Cerebellar cortex (tissue), 1 donor: ENCODE measurements at places on chromosomes 7 and 10.

DNA sequence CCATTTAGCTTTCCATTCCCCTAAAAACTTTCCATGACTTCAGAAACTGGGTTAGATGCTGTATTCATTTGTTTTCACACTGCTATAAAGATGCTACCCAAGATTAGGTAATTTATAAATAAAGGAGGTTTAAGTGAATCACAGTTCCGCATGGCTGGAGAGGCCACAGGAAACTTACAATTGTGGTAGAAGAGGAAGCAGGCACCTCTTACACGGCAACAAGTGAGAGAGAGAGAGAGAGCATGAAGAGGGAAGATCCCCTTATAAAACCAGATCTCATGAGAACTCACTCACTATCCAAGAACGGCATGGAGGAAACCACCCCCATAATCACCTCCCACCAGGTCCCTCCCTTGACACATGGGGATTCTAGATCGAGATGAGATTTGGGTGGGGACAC is 336.8 kb downstream of the TFEC start:
- no peak for DNase-seq

GRCh38 chr10:71347587-71348395 is 28.7 kb downstream of the SLC29A3 start:
- no peak for DNase-seq

- no peak for DNase-seq
These were observed 481.9 kb downstream of the ARL4A start for GRCh38 chr7:13169356-13169755.

DNA sequence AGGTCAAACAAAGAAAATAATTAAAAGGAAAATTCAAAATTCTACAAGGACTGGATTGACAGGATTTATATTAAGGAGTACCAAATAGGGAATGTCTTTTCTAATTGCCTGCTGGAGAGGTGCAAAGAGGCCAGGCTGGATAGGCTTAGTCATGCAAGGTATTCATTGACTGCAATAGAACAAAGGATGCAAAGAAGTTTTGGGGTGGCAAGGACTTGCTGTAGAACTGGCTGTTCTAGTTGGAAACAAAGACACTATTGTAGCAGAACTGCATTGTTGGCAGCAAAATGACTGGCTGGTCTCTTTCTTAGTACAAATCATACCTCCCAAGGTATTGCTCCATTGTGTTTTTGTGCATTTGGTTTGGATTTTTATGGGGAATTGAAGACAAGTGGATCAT is 10.1 kb downstream of the ITGB8 start:
- DNase-seq = no peak

- DNase-seq = no peak
These were observed 514.3 kb upstream of the ADARB2 start for GRCh38 chr10:2251631-2252030.

DNA sequence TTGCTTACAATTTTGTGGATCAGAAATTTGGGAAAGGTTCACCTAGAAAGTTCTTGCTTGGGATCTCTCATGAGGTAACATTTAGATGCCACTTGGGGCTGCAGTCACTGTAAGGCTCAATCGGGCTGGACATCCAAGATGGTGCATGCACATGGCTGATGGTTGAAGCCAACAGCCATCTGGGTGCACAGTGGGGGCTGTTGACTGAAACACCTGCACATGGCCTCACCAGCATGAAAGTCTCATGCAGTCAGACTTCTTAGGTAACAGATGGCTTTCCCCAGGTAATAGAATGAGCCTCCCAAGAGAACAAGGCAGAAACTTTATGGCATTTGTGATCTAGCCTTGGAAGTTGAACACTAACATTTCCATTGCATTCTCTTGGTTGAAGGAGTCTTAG is 740.7 kb upstream of the AUTS2 start:
- peak; percentile 74 for DNase-seq

DNA sequence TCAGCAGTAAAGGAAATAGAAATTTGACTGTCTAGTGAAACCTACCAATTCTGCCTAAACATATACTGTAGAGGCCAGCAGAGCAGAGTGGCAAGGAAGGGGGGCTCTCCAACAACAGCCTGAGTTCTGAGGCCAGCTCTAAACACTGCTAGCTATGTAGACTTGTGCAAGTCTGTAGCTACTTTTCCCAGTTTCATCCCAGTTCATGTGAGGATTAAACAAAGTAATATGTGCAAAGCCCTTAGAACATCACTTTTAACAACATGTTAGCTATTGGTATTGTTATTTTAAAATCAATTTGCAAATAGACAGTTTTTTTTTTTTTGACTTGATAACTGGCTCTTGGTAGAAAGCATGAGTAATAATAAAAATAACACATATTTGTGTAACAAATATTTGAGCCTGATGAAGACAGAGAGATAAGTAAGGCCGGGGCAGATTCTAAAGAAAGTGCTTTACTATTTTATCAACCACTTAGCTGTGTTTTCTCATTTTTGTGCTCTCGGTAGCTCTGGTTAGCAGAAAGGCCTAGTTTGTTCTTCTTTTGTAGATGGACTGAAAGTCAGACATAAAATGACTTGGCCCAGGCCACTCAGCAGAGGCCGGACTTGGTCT is 9.3 kb downstream of the CHST12 start:
- DNase-seq = no peak

DNA sequence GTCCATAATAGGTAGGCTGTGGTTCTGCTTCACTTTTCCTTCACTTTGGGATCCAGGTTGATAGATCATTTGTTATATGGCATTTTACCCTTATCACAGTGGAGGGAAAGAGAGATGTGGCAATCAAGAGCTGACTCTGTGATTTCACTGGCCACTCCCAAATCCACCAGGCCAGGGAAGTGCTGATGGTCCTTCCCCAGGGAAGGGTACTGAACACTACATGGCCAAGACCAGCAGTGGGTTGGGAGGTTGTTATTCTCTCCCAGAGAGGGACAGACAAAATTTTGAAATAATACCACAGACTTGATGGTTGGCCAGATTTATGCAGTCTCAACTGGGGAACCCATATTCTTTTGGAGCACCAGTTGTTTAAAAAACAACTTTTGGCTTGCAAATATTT is 102.5 kb downstream of the SND1 start:
- no peak for DNase-seq

DNA sequence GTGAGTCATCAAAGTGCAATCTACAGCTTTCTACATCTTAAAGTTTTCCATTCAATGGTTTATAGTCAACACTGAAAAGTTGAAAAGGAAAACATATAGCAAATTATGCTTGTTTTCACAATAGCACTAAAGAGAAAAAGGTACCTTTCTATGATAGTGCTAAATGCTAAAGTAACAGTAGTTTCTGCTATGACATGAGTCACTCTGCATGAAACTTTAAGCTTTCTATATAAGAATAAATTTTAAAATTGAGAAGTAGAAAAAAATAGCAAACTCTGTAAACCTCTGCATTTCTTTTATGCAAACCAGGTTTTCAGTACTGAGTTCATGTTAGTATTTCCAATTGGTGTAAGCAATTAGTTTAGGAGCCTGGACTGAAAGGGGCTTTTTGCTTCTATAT is 31.2 kb upstream of the TMEM168 start:
- DNase-seq = no peak

- DNase-seq = no peak
These were observed 154.6 kb downstream of the FOXP2 start for GRCh38 chr7:114569220-114569619.

DNA sequence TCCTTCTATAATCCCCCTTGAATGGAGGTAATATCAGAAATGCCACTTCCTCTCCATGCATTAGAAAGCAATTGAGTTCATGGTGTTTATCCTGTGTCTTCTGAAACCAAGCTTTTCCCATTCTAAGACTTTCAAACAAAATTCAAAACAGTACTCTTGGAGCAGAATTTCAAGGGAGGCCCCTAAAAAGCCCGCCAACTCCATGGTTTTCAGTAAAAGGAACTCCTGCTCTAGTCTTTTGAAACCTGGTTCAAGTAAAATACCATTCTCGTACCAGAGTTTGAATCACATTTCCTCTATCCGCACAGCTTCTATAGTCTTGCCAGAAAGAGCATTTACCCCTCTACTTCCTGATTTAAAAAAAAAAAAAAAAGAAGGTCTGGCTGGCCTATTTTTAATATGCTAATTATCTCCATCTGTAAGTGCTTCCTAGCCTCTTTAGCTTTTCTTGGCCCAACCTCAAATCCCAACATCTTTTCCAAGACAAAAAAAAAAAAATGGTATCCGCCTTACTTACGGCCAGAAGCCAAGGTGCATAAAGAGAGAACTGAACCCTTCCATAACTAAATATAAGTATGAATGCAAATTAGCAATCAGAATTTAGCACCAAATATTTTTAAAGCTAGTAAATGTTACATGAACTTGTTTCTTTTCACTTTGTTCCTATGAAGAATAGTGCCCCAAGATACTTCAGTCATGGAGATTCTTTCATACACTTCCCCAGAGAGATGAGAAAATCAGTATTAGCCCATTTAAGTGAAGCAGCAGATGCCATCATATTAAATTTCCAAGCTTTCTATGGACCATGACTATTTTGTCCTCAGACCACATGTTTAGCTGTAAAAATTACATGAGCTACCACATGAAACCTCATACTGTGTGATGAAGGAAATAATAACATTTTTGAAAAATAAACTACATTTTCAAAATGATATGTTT is 199.9 kb upstream of the FAM3C start:
- DNase-seq = no peak

DNA sequence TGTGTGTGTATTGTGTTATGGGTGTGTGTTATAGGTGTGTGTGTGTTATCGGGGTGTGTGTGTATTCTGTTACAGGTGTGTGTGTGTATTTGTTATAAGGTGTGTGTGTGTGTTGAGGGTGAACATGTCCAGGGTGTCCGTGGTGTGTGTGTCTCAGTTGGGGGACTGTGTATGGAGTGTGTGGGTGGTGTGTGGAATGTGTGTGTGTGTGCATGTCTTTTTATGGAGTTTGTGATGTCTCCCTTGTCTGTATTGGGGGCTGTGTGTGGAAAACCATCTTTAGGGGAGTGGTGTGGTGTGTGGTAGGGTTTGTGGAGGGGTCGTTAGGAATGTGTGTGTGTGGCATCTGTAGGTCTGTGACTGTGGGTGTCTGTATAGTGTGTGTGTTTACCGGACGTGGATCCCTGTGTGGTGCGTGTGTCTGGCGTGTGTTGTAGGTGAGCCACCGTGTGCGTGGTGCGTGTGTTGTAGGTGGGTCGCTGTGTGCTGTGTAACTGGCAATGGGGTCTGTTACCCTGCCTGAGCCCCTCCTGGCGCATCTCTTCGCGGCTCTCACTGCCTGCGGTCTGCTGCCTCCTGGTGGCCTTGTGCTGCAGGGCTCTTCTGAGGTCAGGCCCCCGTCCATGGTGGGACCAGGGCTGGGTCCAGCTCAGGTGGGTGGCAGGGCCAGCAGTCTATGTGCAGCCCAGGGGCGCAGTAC is 61.7 kb downstream of the PALD1 start:
- peak; percentile 18 for DNase-seq

DNA sequence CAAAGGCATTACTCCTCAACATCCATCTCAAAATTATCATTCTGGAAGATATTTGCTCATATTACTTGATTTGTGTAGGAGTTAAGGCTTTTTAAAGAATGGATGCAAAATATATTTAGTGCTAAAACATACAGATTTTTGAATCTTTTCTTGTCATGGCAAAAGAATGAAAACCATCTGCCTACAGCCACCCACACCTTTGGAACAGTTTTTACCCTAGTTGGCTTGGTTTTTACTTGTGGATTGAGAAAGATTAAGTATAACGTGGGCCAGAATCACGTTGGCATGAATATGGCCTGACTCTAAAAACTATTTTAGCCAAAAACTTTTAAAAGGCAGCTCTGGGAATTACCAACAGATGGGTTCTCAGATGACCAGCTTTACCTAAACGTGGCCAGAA is 128.2 kb downstream of the SPAG6 start:
- DNase-seq = no peak

DNA sequence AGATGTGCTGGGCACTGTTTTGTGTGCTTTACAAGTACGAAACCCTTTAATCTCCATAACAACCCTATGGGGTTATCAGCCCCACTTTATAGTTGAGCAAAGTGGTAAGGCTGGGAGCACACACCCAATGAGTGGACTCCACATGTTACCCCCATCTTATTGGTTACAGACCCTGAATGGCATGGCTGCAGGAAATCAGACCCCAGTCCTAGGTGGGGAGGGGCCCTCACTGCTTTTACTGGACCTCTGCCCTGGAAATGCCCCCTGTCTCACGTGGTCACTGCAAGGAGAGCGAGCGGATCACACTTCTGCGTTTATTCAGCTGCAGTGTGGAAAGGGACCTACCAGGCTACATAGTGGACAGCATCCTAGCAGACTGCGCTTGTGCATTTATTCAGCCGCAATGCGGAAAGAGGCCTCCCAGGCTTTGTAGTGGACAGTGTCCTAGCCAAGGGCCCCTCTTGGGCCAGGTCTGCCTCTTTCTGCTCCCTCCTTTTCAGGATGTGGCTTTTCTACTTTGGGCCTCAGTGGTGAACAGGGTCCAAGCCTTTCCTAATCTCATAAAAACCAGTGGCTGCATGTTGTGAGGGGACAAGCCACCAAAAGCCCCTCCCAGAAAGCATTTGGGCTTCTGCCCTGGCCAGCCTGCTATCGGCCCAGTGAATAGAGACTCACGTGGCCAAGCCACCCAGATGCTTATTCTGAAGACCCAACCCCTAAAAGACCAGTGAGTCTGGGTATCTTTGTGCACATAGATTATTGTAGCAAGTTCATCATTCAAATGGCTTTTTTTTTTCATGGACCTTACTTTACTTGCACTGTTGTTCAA is 405.7 kb upstream of the RNF32 start:
- no peak for DNase-seq

- DNase-seq = no peak
These were observed 229.7 kb upstream of the PFKP start for GRCh38 chr10:2837674-2838073.

DNA sequence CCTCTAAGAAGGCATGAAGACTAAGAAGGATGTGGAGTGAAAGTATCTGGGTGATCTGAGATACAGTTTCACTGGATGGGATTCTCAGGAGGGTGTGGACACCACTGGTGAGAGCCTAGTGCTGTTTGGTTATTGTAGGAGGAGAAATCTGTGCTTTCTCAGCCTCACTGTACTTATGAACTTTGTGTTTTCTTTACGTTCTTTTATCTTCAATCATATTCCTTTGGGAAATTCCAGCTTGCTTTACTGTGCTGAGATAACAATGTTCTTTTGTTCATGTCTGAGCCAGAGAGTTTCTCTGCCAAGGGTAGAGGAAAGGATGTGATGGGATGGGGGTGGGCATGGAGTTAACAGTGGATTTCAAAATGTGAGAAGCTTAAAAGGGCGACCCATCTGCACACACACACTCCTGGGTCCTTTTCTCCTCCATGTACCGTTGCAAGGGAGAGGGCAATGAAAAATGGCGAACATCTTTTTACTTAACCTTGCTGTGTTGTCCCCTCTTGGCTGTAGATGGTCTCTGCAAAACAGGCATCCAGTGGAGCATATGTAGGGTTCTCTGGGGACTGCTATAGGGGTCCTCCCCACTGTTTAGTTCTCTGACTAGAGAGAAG is 25.0 kb upstream of the TAX1BP1 start:
- DNase-seq = no peak

DNA sequence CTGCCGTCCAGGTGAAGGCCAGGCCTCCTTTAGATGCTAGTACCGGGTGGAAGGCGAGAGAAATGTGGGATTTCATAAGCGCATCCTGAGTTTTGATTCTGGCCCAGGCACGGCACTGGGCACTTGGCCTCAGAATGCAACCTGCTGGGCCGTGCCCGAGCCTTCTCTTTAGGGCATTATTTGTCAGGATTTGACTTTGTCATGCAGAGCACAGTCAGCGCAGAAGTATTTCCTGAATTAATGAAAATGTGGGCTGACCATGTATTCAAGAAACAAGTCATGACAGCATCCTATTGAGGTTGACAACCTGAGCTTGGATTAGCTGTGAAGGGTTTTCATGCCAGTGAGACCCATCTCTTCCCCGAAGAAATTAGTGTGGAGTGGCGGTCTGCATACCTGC is 34.4 kb downstream of the RCC1L start:
- DNase-seq = peak; percentile 65

GRCh38 chr10:1629326-1630198 is 107.8 kb downstream of the ADARB2 start:
- no peak for DNase-seq
